Myocyte (in vitro differentiated cells): ENCODE measurements at places on chromosomes 7 and 10. TPM values are rescaled to one million over a fixed set of nuclear protein-coding genes. Genes with fewer than 3 reads are reported as not detected.

DNA sequence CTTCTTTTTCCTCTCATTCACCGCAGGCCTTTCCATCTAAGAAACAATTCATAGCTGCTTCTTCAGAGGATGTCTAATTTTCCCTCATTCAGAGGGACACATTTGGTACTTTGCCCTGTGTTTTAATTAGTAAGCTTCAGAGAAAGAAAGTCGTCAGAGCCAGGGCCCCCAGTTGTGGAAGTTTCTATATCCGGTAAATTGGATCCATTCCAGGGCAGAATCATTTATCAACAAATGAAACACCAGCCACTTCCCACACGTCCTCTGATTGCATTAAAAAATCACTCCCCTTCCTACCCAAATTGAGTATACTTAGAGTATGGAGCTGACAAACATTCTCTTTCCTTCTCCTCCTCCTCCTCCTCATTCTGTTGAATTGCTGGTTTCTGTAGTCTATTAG, 205.8 kb upstream of the HDAC9 start:
- DNase-seq: no peak

GRCh38 chr10:66964946-66965345, 39.1 kb downstream of the LRRTM3 start:
- no peak for DNase-seq

The DNMBP gene
- 12.8 and 16.1 TPM in 2 replicates for total RNA-seq

The PANK1 gene
- total RNA-seq: 11.3 and 21.9 TPM in 2 replicates

The NKX1-2 gene
- total RNA-seq: not detected in 2 replicates

DNA sequence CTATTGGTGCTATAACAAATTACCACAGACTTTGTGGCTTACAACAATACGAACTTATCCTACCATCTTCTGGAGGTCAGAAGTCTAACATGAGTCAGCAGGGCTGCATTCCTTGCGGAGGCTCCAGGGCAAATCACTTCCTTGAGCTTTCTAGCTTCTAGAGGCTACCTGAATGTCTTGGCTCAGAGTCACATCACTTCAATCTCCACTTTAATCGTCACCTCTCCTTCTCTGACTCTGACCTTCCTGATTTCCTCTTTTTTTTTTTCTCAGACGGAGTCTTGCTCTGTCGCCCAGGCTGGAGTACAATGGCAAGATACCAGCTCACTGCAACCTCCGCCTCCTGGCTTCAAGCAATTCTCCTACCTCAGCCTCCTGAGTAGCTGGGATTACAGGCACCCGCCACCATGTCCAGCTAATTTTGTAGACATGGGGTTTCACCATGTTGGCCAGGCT, 44.6 kb upstream of the ANAPC16 start:
- DNase-seq: peak; percentile 35

GRCh38 chr7:55336540-55336939, 28.6 kb upstream of the LANCL2 start:
- no peak for DNase-seq

DNA sequence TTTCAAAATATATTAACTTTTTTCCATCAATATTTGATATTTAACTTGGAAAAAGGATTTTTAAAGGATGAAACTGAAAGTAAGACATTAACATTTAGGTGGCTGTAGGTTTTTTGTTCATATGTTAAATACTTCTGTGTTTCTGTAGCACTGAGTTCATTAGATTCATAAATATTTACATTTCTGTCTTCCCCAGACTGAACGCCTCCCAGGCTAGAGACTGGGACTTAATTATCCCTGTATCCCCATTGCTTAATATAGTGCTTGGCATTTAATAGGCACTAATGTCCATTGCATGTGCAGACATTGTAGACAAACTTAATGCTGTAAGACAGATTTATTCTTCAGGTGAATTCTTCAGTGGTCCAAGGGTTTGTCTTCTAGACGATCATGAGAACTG, 7.4 kb downstream of the PTPN12 start:
- no peak for DNase-seq

- no peak for DNase-seq
Observed at GRCh38 chr7:57404343-57404966, 45.5 kb upstream of the ZNF716 start.

The PTF1A gene
- total RNA-seq: not detected in 2 replicates

DNA sequence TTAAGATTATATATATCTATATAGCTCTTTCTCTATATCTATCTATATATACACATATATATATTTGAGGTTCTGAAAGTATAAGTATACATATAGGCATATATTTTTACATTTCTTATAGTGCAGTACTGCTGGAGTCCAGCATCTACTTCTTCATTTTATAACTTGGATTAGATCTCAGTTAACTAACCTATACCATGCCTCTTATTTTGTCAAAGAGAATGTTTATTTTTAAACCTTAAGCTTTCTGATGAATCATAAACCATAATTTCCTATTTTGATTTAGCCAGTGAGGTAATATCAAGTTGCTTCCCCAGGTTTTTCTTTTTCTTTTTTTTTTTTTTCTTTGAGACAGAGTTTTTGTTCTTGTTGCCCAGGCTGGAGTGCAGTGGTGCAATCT, 8.1 kb downstream of the ZNF32 start:
- no peak for DNase-seq

DNA sequence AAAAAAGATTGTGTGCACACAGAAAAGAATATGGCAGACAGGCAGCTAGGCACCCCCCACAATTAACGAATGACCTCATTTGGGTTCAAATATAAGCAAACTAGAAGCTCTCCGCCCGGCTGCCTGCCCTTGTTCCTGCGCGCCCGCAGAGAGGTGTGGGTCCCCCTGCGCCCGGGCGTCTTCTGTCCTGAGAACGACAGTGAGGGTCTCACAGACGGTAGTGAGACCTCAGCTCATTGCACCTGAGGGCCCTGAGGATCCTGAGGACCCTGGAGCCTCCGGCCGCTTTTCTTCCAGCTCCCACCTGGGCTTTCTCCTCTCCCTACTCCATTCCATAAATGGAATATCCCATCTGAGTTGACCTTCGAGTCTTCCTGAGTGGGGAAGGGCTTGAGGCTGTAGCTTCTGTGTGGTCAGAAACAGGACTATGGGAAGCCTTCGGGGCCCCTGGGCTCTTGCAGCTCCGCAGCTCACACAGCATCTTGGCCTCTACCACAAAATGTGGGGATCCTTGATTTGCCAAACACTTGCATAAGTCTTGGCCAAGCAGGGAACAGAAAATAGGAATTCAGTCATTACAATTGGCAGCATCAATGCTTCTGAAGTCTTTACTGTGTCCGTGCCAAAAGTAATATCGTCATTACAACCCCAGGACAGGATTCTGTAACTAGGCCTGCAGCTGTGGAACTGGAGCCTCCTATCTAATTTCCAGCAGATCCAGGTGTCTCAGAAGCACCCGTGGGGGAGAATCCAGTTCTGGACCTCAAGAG, 43.8 kb downstream of the JAKMIP3 start:
- DNase-seq: no peak

The CALHM1 gene
- 0.31 TPM in 1 of 2 replicates, not detected in the other for total RNA-seq

DNA sequence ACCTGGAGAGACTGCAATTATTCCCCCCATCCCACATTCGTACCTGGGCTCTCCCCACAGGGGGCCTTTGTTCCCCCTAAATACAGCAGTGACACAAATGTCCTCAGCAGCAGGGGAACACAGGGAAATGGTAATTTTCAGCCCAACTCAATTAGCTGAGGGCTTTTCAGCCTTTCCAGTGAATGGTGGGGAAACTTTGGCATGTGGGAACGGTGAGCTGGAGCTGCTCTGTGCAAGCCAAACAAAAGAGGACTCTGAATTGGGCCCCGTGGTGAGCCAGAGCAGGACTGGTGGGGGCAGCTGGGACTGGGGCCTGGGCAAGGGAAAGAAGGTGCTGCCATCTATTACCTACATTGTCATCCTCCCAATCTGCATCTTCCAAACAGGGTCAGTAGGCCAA, 51.0 kb downstream of the FBXW4 start:
- DNase-seq: no peak

- DNase-seq: no peak
Observed at GRCh38 chr7:30212701-30213111, 71.7 kb upstream of the ZNRF2 start.

The TMEM196 gene
- total RNA-seq: not detected in 2 replicates

The MSMB gene
- not detected in 2 replicates for total RNA-seq

GRCh38 chr7:29265208-29265923, 70.8 kb downstream of the CHN2 start:
- peak; percentile 62 for DNase-seq
